HepG2 (cell line): ENCODE measurements at places on chromosomes 11 and 22.

DNA sequence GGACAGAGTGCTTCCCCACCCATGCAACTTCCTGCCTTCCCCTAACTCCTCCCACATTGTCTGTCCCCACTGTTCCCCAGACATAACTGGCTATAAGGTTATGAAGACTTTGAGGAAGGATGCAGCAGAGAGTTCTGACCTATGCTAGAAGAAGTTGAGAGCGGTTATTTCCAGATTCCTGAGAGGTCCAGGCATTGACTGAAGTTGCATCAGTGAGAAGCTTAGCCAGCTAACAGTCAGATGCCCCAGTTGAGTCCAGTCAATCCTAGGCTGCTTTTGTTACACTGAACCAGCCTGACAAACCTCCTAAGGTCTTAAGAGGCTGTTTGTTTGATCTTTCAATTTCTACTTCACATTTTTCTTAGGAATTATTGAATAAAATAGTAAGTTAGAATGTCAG is 937.9 kb upstream of the CCDC90B start:
- DNase-seq: no peak

GRCh38 chr11:128500493-128500892 is 86.9 kb downstream of the ETS1 start:
- DNase-seq: no peak

- DNase-seq: no peak
Observed at GRCh38 chr11:17607591-17608570, 60.8 kb downstream of the OTOG start.

- DNase-seq: no peak
Observed at GRCh38 chr11:2132874-2133240, 6.3 kb downstream of the IGF2 start.

DNA sequence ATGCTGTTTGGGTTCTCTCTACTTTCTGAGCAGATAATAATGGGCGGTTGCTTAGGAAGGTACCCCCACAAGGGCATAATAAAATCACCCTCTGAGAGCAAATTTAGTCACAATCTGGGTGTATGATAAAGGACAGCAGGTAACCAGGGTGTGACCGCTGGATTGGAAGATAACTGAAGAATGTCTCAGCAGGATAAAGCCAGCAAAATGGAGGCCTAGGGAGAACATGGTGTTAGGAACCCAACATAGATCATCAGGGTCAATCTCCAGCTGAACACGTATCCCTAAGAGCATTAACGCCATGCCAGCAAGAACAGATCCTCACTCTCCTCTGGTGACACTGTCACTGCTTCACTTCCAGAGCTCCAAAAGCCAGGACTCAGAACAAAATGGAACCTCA is 64.5 kb upstream of the SCUBE2 start:
- DNase-seq: no peak
